ENCODE measurements at places on chromosomes 6 and 20.

GRCh38 chr6:11160199-11160598 is 48.7 kb upstream of the ERVFRD-1 start:
- no peak for DNase-seq

DNA sequence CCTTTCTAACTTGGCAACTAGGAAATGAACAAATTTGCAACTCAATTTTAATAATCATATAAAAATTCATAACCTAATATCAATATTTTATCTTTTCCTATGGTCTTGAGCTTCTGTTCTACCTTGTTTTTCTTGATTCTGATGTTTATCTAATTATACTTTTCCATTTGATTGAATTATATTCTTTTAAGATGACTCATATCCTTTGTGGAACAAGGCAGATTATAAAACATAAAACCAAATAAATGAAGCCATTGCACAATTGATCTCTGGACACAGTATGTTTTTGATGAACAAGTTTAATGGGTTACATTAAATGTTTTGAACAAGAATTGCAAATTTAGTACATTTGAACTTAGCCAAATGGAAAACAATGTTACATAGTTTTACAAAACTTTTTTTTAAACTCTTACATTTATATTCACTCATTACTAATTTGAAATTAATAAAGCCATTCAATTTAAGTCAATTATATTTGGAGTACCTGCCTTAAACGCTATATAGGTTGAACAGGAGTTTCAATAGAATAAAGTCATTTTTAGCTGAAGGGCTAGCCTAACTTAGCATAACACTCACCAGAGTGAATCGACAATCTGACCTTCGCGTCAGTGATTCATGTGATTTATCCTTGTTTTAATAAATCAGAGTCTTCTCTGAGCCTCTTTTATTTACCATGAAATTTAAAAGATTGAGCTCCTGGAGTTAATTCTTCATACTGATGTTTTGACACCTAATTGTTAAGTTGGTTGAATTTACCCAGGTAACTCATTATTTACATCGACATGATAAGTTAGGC is 3.8 kb downstream of the NCOA7 start:
- no peak for DNase-seq

- DNase-seq = no peak
Measured at GRCh38 chr6:153613719-153614455, 425.2 kb upstream of the OPRM1 start.

DNA sequence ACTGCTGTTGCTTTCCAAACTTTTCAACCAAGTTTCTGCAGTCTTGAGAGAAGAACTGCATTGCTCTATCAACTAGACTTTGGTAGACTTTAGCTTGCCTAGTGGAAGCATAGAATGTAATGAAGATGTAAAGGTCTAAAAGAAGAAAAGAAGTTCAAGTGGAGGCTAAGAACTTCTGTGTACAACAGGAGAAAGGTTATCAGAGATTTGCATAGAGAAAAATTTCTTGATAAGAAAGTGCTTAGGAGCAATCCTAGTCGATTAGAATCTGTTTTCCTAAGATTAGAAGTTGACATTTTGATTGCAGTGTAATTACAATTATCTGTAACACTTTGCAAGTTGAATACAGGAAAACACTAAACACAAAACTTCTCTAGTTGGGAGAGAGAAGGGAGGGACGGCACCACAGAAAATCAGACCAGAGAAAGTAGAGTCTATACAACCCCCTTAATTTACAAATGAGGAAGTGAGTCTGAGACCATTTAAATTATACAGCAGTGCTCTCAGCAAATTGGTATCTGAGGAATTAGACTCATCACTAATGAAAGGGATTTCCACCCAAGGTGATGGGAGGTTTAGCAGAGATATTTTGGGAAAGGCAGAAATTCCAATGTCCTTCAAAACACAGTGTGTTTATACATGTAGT is 194.3 kb upstream of the MARCKS start:
- no peak for DNase-seq

DNA sequence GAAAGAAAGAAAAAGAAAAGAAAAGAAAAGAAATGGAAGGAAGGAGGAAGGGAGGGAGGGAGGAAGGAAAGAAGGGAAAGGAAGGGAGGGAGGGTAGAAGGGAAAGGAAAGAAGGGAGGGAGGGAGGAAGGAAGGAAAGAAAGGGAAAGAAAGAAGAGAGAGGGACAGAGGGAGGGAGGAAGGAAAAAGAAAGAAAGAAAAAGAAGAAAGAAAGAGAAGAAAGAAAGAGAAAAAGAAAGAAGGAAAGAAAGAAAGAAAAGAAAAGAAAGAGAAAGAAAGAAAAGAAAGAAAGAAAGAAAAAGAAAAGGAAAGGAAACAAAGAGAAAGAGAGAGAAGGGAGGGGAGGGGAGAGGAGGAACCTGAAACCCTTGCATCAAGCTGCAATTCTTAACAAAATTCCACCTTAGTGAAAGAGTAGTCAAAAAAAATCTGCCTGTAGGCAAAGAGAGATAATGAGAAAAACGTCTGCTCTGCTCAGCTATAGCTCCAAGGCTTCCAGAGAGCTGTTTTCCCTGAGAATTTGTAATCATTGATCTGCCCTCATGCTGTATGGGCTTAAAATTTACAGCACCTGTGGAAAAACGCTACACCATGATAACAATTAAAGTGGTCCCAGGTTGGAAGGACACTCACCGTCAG is 16.7 kb upstream of the MYCT1 start:
- no peak for DNase-seq

GRCh38 chr6:138592749-138593123 is 93.4 kb upstream of the NHSL1 start:
- DNase-seq = no peak

DNA sequence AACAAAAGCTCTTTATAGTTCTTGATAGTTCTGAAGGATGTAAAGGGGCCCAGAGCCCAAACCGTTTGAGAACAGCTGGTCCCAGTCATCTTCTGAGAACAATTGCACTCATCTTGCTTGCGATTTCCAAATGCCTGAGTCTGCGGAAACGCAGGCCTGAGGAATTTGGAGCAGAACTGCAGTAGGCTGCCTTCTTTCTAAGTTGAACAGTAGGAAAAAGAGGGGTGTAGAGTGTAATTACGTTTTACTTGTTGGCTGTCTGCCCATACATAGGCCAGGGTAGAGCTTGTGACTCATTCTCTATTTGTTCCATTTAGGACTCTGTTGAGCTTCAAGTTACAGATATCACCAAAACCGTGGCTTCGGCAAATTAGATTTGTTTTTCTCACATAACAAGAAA is 42.0 kb upstream of the KIF16B start:
- DNase-seq = no peak

DNA sequence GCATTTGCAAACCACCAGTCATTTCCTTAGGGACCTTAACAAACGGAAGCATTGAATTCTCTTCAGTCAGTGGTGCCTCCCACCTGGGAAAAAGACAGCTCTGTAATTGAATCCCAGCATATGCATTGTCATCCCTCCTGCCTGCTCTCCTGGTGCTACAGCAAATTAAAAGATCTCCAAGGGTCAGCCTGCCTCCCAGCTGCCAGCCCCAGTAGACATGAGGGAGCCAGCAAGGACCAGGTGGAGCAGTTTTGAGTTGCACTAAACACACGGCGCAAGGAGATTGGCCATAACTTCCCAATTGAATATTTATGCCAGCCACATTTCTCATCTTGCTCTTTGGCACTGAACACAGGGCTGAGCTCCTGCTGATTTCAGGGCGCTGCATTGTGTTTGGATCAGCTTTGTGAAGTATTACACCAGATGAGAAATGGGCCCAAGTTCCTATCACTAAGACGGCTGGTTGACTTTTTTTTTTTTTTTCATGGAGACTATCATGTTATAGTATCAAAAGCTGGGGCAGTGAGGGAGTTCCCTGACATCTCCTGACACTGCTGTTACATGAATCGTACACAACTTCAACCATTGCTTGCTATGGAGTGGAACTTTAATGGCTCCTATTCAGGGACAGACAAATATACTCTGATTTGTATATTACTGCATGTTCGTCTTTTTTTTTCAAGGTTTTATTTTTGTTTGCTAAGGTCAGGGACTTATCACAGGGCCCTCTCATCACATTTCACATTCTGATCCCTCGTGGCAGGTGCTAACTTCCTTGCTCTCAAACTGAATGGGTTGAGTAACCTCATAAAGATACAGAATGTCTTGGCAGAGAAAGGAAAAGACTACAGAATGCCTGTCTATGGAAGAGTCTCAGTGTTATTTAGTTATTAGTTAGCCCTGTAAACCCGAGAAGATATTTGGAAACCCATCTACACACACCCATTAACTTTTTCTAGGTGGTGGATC is 191.1 kb downstream of the EYA4 start:
- DNase-seq = peak; percentile 48

DNA sequence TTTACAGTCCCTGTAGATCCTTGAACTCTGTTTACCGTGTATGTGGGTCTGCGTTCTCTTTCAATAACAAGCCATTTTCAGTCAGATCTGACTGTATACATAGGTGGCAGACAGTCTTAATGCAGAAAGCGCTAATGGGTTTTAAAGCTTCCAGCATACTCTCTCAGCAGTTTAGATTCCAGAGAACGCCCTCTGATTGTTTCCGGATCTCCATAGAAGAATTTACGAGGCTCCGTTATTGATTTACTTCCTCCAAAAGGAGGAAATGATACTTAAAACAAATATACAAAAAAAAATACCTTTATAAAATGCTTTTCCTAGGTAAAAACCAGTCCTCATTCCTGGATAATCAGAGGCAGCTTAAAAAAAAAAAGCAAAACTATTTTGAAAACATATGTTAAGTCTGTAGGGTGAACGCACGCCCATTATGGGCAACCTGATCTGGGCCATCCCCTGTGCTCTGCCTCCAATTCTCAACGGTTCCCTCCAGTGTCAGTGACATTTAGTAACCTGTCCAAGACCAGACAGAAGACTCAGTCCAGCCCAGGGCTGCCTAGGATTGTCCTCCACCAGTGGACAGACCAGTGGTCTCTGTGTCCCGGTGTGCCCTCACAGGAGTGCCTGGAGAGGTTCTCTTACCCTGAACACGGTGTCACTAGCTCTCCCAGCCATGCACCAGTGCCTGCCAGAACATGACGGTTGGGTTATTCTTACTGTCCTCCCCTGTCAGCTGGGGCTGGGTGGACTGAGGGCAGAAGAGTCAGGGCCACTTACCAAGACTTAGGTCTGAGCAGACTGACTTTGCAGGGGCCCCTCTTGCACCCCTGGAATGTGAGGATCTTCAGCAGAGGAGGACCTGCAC is 217.3 kb downstream of the ARID1B start:
- DNase-seq = no peak

GRCh38 chr20:9117548-9117947 is 48.7 kb downstream of the PLCB4 start:
- DNase-seq = no peak

DNA sequence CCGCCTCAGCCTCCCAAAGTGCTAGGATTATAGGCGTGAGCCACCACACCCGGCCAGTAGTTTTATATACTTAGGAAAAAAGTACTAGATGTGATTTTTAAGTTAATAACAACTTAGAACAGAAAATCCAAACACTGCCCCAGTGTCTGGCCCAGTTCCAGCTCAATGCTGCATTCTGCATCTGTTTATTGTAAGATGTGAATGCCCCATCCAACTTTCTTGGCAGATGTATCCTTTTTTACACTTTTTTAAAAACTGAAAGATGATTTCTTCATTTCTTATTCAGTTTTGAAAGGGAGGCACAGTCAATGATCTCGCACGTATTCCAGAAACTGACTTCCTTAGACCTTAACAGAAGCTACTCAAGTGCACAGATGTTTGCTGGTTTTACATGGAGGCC is 85.6 kb upstream of the SRSF6 start:
- no peak for DNase-seq

DNA sequence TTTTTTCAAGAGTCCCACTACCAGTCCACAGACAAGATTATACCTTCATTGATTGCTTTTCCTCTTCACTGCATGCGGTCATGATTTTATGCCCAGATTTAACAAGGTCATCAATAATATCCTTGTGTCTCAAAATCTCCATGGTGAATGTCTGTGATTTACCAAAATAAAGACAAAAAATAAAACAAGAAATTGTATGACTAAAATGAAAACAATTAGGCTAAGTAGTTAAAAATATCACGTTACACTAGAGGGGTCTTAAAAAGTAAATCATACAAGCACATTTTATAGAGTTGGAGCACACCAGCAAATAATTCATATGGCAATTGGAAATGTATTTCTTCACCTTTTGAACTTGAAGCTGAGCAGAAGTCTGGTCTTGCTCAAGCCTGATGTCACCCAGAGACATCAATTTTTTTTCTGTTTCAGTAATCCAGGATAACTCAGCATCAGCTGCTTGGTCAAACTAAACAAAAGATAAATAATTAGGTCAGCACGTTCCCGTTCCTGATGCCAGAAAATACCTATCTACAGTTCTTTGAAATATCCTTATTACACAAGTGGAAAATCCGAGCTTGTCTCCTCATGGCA is 125.4 kb downstream of the DST start:
- no peak for DNase-seq

DNA sequence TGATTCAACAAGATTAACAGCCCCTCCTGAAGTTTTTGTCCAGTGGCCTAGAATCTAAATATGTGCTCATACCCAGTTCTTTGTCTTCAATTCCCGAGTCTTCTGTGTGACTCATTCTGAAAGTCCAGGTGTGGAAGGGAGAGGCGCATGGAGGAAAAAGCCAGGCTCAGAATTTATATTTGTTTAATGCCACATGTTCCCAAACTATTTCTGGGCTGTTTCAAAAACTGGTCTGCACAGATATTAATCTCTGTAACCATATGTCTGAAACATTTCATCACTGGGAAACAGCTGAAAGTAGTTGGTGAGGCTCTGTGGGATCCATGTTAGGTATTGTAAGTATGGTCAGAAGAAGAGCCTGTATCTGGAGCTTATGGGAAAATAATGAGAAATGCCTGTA is 266.0 kb downstream of the PAX1 start:
- no peak for DNase-seq

DNA sequence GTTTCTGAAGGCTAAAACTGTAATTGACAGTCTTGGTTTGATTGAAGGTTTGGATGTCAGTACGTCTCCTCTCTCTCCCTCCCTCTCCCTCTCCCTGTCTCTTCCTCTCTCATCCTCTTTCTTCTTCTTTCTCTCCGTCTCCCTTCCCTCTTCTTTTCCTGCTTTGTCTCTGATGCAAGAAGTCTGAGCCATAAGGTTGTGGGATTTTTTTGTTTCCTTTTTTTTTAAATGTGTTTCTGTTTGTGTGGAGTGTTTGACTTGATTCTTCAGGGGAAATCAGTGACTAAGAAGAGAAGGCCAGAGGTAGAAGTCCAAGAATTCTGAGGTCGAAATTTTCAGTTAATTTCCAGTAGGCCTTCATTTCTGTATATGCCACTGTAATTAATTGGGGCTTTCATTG is 111.9 kb downstream of the FOXO3 start:
- no peak for DNase-seq

Measured in H7 (cell line).